ENCODE measurements at places on chromosomes 4 and X.

GRCh38 chr4:159049780-159050375 is 53.0 kb upstream of the RAPGEF2 start:
- no peak for DNase-seq

- DNase-seq = no peak
Measured at GRCh38 chr4:150849016-150849415, 166.1 kb downstream of the LRBA start.

GRCh38 chrX:106999002-106999975 is 723 bp downstream of the MORC4 start:
- peak; percentile 7 for DNase-seq

DNA sequence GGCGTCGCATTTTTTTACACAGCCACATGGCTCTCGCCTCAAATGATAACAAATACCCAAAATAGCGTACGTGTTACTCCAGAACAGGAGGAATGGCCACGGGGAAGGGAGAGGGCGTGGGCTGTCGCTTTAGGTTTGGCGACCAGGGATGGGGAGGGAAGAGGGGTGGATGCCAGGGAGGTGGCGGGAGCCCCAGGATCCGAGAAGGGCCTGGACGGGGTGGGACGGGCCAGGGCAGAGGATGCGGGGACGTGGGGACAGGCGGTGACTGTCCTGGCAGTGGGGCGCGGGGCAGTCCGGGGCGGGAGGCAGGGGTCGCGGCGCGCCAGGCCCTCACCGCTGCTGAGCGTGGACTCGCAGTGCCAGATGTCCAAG is 631 bp downstream of the TMEM47 start:
- DNase-seq = no peak

- no peak for DNase-seq
Measured at GRCh38 chrX:36266155-36266554, 346.6 kb downstream of the CFAP47 start.

GRCh38 chrX:103063191-103063845 is 653 bp downstream of the BEX1 start:
- no peak for DNase-seq

DNA sequence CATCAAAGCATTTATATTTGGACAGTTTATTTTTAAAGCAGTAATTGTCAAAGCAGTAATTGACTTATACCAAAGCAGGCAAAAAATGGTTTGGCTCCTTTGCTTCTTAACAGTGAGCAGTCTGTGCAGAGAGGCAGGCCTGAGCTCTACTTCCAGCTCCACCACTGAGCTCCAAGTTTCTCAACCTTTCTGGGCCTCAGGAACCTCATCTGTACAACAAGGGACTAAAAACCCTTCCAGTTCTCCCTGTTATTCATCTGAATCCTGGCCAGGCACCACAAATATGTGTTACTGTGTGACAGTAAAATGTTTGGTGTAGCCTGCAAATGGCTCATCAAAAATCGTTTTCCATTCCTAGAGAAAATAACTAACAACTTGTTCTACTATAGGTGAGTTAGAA is 88.7 kb upstream of the TTC29 start:
- no peak for DNase-seq

DNA sequence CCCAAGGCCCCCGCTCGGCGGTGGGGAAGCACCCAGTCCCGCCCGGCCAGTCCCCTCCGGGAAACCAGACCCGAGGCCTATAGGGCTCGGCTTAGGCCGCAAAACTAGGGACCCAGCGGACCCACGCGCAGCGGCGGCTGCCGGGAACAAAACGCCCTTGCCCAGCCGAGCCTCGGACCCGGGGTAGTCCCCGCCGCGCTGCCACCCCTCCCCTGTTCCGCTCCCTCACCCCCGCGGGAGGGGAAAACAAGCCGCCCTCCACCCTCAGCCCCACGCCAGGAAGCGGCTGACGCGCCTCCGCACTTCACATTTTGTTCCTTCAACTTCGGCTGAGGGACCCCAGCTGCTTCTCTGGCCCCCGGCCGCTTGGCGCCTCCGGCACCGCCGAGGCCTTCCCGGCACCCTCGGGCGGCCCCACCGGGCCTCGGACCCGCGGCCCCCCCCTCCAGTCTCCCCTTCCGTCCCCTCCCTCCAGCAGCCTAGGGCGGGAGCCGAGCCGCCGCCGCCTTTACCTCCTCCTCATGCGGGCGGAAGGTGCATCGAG is 694 bp downstream of the PDS5A start:
- no peak for DNase-seq

GRCh38 chr4:168059251-168059650 is 33.1 kb upstream of the ANXA10 start:
- DNase-seq = no peak

DNA sequence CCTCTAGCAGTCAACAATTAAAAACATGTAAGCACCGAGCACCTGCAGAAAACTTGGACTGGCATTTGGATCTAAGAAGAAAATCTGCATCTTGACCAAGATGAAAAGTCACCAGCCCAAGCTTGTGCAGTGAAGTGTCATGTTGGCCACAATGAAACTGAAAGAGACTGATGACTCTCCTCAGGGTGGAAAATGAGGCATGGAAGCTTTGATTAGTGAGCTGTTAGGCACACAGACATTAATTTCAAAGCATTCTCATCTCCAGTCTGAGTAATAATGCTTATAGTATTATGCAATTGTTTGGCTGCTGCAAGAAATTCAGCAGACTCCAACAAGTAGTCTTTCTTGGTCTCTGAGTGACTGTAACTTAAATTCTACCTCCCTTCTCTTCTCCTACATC is 150.1 kb downstream of the AR start:
- no peak for DNase-seq

- no peak for DNase-seq
Measured at GRCh38 chr4:47071901-47072341, 40.6 kb downstream of the GABRB1 start.

DNA sequence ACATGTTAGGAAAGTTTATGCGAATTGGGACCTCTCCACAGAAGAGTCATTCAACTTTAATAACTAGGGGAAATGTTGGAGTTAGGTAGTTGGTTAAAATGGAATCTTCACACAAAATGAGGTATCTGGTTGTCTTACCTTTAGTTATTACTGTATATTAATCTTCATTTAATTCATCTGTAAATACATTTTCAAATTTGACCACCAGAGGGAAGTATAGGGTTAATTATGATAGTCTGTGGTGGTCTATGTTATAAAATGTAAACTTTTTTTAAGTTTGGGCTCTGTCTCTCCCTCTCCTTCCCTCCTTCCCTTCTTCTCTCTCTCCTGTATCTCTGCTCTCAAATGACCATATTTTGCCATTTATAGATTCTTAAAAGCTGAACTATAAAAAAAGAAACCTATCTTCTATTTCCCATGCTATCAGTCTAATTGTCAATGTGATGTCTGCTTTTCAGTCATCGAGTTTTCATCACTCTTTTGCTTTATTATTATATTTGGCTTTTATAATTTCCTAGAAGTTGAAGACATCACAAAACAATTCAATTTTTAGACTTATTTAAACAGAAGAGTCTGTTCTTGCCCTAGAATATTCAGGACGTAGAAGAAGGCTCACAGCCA is 49.8 kb downstream of the TMEM144 start:
- DNase-seq = no peak

All from HL-60 (cell line).